Right ventricle myocardium superior (tissue), 1 donor: ENCODE measurements at places on chromosomes 7 and 10.

GRCh38 chr7:77989981-77990566 is 191.5 kb downstream of the PHTF2 start:
- DNase-seq, result no peak

DNA sequence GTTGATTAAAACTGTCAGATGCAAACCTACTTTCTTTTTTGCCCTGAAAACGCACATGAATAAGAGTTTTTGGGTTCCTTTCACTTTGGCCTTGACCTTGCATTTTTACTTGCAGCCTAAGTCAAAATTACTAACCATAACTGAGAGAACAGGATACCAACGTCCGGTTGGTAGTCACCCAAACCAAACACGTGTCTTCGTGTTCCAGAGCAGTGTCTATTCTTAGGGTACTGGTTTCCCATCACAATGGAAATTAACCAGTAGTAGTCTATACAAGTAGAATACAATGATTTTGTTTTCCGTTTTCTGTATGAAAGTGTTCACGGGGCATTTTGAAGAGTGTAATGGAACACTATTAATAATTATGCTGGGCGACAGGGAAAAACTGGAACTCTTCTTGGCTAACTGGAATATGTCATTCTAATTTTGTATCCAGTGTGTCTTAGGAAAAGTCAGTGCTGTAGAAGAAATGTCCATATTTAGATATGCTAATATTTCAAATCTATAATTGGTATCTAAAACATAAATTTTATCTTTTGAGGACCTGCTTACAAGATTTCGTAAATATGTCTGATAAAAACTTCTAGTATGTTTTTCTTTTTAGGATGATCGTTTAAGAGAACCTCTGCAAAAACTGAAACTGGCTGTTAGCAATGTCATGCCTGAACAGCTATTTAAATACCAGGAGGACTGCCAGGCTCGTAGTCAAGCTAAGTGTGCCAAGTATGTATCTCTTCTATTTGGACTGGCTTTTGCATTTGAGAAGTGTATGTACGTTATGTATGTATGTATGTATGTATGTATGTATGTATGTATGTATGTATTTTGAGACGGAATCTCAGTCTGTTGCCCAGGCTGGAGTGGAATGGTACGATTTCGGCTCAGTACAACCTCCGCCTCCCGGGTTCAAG is 40.9 kb downstream of the UBN2 start:
- DNase-seq, result no peak

GRCh38 chr7:159121068-159121467 is 23.6 kb downstream of the VIPR2 start:
- no peak for DNase-seq

GRCh38 chr10:130491693-130492050 is 355.5 kb downstream of the GLRX3 start:
- DNase-seq, result no peak

DNA sequence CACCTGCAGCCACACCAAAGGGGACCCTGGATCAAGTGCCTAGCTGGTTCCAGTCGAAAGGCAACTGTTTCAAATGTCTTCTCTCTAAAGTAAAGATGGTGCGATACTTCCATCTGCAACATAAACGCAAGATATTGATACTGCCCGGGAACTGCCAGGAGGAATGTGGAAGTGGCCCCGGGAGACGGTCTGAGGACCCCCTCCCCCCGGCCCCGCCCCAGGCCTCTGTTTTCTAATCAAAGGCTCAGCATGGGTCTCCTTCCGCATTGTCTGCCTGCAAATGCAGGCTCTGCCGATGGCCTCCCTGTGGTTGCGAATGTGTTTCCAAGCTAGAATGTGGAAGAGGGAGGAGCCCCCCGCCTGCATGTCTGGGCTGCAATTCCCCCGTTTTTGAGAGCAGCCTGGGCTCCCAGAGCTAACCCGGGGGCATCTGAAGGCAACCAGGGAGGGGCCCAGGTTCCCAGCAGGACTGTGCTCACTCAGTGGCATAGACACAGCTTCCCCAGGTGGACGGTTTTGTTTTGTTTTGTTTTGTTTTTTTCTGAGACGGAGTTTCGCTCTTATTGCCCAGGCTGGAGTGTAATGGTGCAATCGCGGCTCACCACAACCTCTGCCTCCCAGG is 223.9 kb upstream of the PPP2R2D start:
- DNase-seq, result no peak

DNA sequence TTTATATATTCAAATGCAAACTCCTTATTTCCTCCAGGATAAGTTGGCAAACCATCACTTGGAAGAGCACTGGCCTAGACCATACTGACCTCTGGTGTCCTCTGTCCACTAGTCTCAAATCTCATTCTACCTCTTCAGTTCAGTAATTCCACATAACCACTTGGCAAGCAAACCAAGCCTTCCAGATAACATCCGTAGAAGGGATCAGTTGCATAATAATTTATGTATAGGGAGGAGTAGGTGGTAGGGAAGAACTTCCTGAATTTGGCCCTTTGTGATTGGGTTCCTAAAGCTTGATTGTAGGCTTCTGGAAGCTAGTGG is 55.0 kb downstream of the WAC start:
- DNase-seq, result no peak

GRCh38 chr7:157727964-157728615 is 391.3 kb downstream of the DNAJB6 start:
- DNase-seq, result no peak

DNA sequence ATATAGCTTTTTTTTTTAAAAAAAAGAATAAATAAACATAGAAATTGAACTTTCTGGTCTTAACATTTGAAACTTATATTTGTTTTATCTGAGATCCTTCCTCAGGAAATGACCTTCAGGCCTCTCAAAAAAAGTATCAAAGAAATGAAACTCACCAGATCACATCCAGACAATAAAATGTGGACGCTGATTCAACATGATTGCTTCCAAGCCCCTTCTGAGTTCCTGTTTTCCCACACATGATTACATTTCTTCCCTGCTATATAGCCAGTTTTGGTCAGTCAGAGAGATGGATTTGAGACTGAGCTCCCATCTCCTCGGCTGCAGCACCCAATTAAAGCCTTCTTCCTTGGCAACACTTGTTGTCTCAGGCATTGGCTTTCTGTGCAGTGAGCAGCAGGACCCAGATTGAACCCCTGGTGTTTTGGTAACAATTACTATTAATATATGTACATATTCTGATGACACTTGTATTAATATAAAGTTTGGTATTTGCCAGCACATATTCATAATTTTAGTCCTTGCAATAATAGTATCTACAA is 21.8 kb upstream of the SVIL start:
- DNase-seq, result no peak

DNA sequence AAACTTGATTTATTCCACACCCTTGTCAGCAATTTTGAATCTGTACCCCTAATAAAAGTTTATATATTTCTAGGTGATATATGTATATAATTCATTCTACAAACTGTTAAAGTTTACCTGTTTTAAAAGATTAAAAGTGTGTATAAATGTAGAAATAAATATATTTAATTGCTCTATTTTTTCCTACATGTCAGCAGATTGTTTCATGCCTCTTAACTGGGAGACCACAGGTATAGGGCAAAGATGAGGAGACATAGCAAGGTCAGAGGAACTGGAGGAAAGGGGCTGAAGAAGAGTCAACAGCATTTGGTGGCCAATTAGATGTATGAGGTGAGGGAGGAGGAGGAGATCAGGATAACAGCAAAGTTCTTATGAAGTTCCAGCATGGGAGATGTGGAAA is 109.8 kb downstream of the GLCCI1 start:
- DNase-seq, result no peak

DNA sequence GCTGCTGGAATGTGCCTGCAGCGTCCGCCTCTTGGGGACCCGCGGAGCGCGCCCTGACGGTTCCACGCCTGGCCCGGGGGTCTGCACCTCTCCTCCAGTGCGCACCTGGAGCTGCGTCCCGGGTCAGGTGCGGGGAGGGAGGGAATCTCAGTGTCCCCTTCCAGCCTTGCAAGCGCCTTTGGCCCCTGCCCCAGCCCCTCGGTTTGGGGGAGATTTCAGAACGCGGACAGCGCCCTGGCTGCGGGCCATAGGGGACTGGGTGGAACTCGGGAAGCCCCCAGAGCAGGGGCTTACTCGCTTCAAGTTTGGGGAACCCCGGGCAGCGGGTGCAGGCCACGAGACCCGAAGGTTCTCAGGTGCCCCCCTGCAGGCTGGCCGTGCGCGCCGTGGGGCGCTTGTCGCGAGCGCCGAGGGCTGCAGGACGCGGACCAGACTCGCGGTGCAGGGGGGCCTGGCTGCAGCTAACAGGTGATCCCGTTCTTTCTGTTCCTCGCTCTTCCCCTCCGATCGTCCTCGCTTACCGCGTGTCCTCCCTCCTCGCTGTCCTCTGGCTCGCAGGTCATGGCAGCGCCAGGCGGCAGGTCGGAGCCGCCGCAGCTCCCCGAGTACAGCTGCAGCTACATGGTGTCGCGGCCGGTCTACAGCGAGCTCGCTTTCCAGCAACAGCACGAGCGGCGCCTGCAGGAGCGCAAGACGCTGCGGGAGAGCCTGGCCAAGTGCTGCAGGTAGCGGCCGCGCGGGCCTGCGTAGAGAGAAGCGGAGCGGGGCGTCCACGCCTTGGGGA is 645 bp downstream of the SLC26A4 start:
- peak; percentile 67 for DNase-seq

- peak; percentile 61 for DNase-seq
Observed at GRCh38 chr7:1899196-1899595, 229.1 kb downstream of the ELFN1 start.

GRCh38 chr7:143355450-143356385 is 6.8 kb downstream of the FAM131B start:
- DNase-seq, result no peak

GRCh38 chr10:124693801-124694416 is 50.3 kb downstream of the FAM53B start:
- DNase-seq, result no peak

- no peak for DNase-seq
Observed at GRCh38 chr7:151385626-151386300, 24.1 kb downstream of the WDR86 start.

DNA sequence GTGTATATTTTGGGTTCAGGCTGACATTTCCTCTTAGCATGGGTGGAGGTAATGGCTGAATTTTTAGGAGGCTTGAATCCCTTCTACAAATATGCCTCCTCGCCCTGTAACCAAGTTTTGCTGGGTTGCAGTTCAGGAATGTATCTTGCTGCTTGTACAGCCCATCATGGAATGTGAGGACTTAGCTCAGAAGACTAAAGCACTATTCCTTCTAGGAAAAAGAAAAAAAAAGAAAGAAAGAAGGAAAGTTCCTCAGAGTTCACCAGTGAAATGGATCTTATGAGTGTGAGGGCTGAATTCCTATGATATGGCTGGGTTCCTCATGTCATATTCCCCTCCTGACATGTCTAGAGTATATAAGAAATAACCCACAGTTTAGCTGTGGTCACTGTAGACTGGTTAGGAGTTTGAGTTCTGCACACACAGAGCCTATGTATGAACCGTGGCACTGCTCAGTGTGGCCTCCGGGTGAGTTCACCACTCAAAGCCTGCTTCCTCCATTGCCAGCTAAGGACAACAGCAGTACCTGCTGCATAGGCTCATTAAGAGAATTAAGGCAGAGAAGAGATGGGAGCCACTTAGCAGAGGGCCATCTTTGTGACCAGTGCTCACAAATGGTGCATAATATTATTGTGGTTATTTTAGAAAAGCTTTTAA is 114.0 kb downstream of the TACC2 start:
- DNase-seq, result no peak

GRCh38 chr10:24616536-24616935 is 107.2 kb downstream of the ARHGAP21 start:
- DNase-seq, result no peak

- DNase-seq, result no peak
Observed at GRCh38 chr7:103810112-103810744, 179.2 kb downstream of the RELN start.

- no peak for DNase-seq
Observed at GRCh38 chr7:95675632-95676031, 79.3 kb upstream of the PDK4 start.

GRCh38 chr7:98831641-98832221 is 38.1 kb downstream of the TMEM130 start:
- DNase-seq, result no peak

- no peak for DNase-seq
Observed at GRCh38 chr7:116543664-116544063, 18.8 kb downstream of the CAV1 start.

- DNase-seq, result no peak
Observed at GRCh38 chr7:81236560-81236959, 317.7 kb upstream of the SEMA3C start.

GRCh38 chr7:47153576-47153975 is 428.3 kb downstream of the TNS3 start:
- DNase-seq, result no peak

DNA sequence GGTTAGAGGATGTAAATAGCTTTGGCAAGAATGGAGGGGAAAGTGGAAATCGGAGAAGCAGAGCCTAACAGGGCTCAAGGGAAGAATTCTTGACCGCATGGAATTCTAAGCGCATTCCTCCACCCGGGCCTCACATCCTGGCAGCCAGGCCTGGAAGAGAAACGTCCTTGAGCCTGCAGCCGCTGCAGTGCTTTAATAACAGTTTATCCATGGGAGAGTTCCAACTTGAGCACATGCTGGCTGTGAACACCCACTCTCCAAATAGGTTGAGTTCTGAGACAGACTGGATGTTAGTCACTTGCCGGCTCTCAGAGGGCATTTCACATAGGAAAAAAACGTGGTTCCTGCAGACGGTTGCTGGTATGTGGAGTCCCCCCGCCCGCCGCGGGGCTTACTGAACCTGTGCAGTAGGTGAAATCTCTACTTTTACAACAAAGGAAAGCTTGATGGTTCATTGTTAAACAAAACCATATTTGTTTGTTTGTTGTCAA is 61.4 kb upstream of the STEAP1B start:
- peak; percentile 87 for DNase-seq

GRCh38 chr10:49335364-49335972 is 36.5 kb downstream of the C10orf71 start:
- no peak for DNase-seq

- no peak for DNase-seq
Observed at GRCh38 chr10:80671847-80672246, 134.1 kb downstream of the SH2D4B start.

DNA sequence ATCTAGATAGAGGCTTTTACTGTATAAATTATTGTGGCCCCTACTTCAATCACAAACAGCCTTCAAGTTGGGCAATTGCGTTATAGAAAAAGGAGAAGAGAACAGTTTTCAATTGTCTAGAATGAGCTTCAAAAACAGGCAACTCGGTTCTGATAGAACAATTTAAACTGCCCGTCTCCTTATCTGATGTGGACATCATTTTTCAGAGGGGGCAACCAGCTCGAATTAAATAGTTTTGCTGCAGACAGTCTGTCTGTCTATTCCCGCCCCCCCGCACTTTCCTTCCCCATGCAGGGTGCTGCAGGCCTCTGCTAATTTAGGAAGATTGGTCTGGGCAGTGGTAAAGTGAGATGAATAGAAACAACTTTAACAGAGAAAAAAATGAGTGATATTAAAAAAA is 58.4 kb downstream of the BUB3 start:
- DNase-seq, result no peak

- no peak for DNase-seq
Observed at GRCh38 chr10:89025453-89025852, 34.9 kb downstream of the FAS start.

GRCh38 chr10:103598654-103599115 is 105.2 kb downstream of the NEURL1 start:
- DNase-seq, result peak; percentile 45

DNA sequence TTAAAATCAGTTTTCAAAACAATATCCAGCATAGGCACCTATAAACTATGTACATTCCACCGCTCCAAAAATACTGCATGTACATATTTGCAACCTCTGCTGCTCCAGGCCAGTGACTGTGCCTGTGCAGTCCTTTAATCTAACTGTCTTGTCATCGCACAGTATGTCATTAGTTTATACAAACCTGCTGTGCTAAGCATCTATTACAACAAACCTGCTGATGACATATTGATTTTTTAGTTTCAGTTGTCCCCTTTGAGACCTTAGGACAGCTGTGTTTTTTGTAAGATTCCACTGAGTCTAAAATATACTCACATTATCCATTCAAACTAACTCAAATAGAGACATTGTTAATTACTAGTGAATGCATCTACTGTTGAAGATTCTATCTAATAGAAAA is 33.1 kb downstream of the SEMA3C start:
- no peak for DNase-seq
